ENCODE measurements at places on chromosomes 3 and 15.

GRCh38 chr3:170826047-170826446 is 43.9 kb downstream of the RPL22L1 start:
- DNase-seq, result no peak

- no peak for DNase-seq
Measured at GRCh38 chr15:30990446-30991254, 778 bp downstream of the MTMR10 start.

DNA sequence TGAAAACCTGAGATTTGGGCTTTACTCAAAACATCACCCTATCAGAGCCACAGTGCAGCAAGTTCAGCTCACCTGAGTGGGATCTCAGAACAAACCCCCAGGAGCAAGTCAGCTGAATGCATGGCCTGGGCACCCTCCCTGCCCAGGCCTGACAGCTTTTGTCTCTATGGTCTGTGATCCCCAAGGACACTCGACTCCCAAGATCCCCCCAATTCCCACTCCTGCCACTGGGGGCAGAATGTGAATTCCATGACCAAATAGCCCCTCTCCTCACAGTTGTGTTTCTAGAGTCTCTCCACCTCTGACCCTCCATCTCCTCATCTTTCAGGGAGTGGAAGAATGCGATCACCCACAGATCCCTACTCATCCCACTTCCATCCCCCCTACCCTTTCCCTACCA is 58.9 kb downstream of the ZNF445 start:
- no peak for DNase-seq

DNA sequence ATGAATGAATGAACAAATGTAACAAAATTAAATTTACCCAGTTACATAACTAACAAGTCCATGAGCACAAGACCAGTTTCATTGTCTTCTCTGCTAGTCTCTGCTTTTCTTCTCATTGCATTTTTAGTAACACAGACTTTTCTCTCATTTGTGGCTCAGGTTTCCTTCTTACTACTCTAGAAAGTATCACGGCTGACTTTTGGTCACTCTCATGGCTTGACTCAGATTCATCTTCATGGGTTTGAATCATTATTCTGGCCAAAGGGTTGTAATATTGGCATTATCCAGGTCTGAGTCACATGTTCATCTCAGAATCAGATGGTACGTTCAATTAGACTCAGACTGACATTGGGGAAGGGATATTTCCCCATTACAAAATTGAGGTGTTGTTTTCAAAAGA is 121.5 kb upstream of the SATB1 start:
- DNase-seq, result no peak

- no peak for DNase-seq
Measured at GRCh38 chr3:75192146-75192616, 471.9 kb upstream of the FRG2C start.

GRCh38 chr3:149216193-149216869 is 5.3 kb downstream of the CP start:
- DNase-seq, result no peak

DNA sequence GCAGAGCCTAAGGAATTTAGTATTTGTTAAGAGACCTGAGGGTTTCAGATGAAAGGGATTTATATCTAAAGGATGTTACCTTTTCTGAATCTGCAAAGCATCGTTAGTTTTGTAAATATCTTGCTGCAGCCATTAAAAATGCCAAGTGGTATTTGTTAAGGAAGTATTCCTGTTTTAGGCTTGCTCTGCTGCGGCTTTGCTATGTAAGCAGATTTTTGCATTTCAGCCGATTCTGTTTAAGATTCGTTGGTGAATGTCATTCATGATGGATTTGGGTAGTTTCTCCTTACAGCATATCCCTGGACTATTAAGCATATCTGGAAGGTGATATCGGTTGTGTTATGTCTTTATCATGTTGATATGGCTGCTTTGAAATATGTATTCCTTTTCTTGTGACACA is 1.0 kb downstream of the USP8 start:
- no peak for DNase-seq

DNA sequence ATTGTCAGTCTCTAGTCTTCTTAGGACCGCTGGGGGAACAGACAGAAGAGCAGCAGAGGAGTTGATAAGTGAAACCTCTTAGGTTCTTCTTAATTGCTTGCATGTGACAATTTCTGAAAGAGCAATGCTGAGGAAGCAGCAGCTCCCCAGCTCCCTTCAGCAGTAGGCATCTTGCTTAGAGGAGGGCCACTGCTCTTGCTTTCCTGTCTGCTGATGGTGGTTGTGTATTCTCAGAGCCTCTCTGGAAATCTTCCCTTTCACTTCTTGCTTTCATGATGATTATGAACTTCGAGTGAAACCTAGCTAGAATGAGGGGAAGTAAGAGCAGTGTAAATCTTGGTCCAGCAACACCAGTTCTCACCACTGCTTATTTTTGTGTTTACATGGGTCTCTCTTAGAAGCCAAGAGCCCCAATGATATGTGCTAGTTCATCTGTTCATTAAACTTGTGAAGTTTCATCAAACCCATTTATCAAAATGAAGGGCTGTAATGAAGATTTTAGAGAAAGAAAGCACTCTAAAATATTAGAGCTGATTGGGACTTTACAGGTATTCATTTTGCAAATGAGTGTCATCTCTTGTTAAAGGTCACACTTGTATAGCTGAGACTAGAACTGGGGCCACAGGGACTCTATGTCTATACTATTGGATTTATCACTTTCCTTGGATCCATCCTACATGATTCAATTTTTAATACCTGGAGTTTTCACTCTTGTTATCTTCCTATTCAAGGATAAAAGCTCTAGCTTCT is 246.7 kb downstream of the LPP start:
- DNase-seq, result no peak

GRCh38 chr15:45795440-45796069 is 160.7 kb downstream of the SQOR start:
- no peak for DNase-seq

- no peak for DNase-seq
Measured at GRCh38 chr3:112351823-112352222, 18.9 kb downstream of the CD200 start.

GRCh38 chr3:141147657-141148056 is 84.0 kb upstream of the PXYLP1 start:
- no peak for DNase-seq

DNA sequence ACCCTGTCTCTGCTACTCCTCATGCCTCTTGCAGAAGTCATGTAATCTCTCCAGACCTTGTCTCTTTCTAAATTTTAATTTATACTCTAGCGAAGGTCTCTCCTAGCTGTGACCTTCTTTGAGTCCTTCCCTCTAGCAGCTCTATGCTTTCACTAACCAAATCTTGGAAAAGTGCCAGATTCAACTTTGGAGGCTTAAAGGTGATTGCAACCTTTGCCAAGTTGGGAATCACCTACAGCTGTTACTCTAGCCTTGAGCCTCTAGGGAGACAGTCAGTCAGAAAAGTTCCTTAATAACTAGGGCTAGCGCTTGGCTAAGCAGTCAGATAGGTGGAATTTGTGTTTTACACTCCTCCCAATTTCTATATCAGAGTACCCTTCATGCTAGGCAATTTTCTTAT is 46.1 kb upstream of the ABI3BP start:
- no peak for DNase-seq

Data from activated CD8-positive, alpha-beta memory T cell treated with anti-CD3 and anti-CD28 coated beads for 1 hour (primary cell).